IMR-90 (cell line): ENCODE measurements at places on chromosomes 6 and 20.

DNA sequence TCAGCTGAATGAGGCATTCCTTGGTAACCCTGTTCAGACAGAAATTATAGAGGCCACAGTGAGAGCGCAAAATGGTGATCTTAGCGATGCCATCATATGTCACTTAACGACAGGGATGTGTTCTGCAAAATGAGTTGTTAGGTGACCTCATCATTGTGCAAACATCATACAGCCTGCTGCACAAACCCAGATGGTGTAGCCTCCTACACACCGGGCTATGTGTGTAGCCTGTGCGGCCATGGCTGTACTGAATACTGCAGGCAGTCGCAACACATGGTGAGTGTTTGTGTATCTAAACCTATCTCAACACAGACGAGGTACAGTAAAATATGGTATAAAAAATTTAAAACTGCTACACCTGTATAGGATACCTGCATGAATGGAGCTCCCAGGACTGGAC is 234.1 kb upstream of the PMEPA1 start:
- H3K4me3 ChIP-seq, result no peak overlapping the region
- no peaks in the 10 kb centered on the region for H3K4me1 ChIP-seq
- DNase-seq, result no peak
- peaks cover 3% of the 10 kb centered on the region for H3K27me3 ChIP-seq
- H3K27ac ChIP-seq, result no peak overlapping the region
- no peaks in the 10 kb centered on the region for H3K36me3 ChIP-seq

DNA sequence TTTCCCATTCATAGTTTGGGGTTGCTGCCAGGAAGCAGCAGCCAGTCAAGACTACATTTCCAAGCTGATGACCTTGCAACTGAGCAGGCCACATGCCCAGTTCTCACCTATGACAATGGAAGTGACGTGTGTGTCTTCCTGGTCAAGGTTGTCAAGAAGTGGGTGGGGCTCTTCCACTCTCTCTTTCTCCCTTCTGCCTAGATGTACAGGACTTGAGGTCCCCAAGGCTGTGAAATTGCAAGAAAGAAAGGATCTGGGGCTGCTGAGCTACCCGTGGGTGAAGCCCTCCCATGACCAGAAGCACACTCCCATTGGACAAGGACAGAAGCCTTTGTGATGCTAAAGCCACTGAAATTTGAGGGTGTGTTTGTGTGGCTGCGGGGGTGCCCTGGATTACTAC is 175.1 kb downstream of the LINC00237 start:
- DNase-seq, result no peak
- H3K27me3 ChIP-seq, result no peaks in the 10 kb centered on the region
- no peak overlapping the region for H3K4me3 ChIP-seq
- no peaks in the 10 kb centered on the region for H3K4me1 ChIP-seq
- no peak overlapping the region for H3K27ac ChIP-seq

DNA sequence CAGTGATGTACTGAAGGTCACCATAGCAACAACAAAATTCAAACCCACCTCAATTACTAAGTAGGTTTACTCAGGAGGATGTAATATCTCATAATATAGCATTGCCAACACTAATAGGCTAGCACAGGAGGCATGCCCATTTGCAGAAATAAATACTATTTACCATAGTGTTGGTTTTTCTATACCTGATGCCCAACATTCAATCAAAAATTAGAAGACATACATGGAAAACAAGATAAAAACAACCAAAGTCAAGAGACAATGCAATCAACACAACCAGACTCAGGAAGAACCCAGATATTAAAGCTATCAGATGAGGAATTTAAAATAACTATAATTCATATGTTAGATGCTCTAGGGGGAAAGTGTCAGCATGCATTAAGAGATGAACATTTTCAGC is 14.3 kb upstream of the TXNDC5 start:
- H3K4me3 ChIP-seq, result no peak overlapping the region
- DNase-seq, result no peak
- H3K27ac ChIP-seq, result no peak overlapping the region
- no peaks in the 10 kb centered on the region for H3K4me1 ChIP-seq
- H3K27me3 ChIP-seq, result peaks cover 4% of the 10 kb centered on the region; the same call in 1 of the 2 replicates

- no peaks in the 10 kb centered on the region for H3K27me3 ChIP-seq
- DNase-seq, result peak; percentile 6
- H3K4me3 ChIP-seq, result no peak overlapping the region
- H3K4me1 ChIP-seq, result peaks cover 7% of the 10 kb centered on the region
- H3K36me3 ChIP-seq, result no peaks in the 10 kb centered on the region
- H3K27ac ChIP-seq, result no peak overlapping the region
Observed at GRCh38 chr6:39843305-39844020, 51.3 kb downstream of the DAAM2 start.

GRCh38 chr20:34578025-34578424 is 19.5 kb downstream of the MAP1LC3A start:
- no peak overlapping the region for H3K4me3 ChIP-seq
- DNase-seq, result peak; percentile 39
- no peak overlapping the region for H3K27ac ChIP-seq
- 0 out of 2 replicates have a peak, but pooled peaks cover 1% of the 10 kb centered on the region for H3K36me3 ChIP-seq
- H3K27me3 ChIP-seq, result no peaks in the 10 kb centered on the region

GRCh38 chr6:55433446-55434130 is 106.3 kb downstream of the GFRAL start:
- H3K27ac ChIP-seq, result no peak overlapping the region
- peak; percentile 63 for DNase-seq
- no peaks in the 10 kb centered on the region for H3K27me3 ChIP-seq

GRCh38 chr20:48215536-48215935 is 430.3 kb upstream of the SULF2 start:
- H3K4me1 ChIP-seq, result no peaks in the 10 kb centered on the region
- DNase-seq, result no peak
- no peak overlapping the region for H3K4me3 ChIP-seq
- H3K27me3 ChIP-seq, result no peaks in the 10 kb centered on the region; the same call in 1 of the 2 replicates
- H3K36me3 ChIP-seq, result no peaks in the 10 kb centered on the region
